Aorta (tissue), 5 donors: ENCODE measurements at places on chromosomes 3 and 15. TPM values are rescaled to one million over a fixed set of nuclear protein-coding genes. Genes with fewer than 3 reads are reported as not detected.
A peak's percentile ranks its signal among the peaks of the same experiment; 100 is the strongest.

GRCh38 chr15:63501256-63502089 lies 2.9 kb upstream of the USP3 start:
- no peaks in the 10 kb centered on the region for H3K36me3 ChIP-seq
- peak; percentile 93 for DNase-seq
- peak overlapping the region; percentile 41 for H3K4me3 ChIP-seq
- H3K4me1 ChIP-seq, result peaks cover 1% of the 10 kb centered on the region
- no peaks in the 10 kb centered on the region for H3K27me3 ChIP-seq

DNA sequence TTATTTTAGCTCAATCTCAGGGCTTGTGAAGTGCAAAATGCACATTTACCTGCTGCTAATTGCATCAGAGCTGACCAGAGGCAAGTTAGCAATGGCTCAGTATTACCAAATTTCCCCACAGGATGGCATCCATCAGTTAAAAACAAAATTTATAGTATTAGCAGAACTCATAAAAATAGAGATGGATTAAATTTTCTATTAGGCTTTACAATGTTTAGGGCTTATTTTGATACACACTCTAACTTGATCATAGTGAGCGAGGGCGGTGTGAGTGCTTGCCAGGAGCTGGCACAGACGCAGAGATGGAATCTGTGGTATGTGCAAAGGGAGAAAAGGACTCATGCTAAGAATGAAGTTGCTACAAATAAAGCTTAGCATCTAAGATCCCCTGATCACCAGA lies 241.0 kb downstream of the NSUN3 start:
- DNase-seq, result peak; percentile 78
- H3K36me3 ChIP-seq, result no peaks in the 10 kb centered on the region
- peaks cover 8% of the 10 kb centered on the region for H3K4me1 ChIP-seq
- no peaks in the 10 kb centered on the region for H3K27me3 ChIP-seq
- no peak overlapping the region for H3K27ac ChIP-seq

DNA sequence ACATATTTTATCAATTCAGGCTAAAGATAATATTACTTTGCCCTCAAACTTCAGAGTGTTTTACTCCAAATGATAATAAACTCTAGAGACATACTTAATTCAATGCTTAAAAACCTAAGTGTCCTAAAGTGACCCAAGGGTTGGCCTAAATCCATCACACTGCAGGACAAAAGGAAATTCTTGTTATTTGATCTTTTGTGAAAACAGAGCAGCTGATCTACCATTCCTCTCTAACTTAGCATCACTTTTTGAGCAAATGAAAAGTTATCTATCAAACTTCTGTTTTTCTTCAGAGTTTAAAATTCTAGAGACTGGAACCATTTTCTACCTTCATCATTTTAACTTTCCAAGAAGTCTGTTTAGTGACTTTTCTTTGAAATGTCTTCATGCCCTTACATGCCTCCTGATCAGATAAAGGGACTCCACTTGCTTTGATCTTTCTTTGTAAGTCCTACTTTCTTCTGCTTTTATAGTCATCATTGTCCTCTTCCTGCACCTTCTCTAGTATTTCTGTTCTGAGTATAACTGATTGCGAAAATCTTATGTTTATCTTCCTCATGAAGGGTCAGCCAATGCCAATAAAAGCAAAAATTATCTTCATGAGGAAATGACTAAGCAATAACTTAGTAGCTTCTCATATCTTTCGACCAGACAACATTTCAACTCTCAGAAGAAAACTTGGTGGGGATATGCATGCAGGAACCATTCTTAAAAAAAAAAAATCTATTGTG lies 378.7 kb upstream of the TGFBR2 start:
- DNase-seq, result no peak
- peaks cover 5% of the 10 kb centered on the region for H3K4me1 ChIP-seq
- no peaks in the 10 kb centered on the region for H3K36me3 ChIP-seq
- H3K27me3 ChIP-seq, result no peaks in the 10 kb centered on the region
- no peak overlapping the region for H3K4me3 ChIP-seq

GRCh38 chr3:120615847-120616609 lies 19.9 kb downstream of the NDUFB4 start:
- no peak overlapping the region for H3K27ac ChIP-seq
- no peaks in the 10 kb centered on the region for H3K27me3 ChIP-seq
- H3K36me3 ChIP-seq, result no peaks in the 10 kb centered on the region
- DNase-seq, result peak; percentile 71
- no peak overlapping the region for H3K4me3 ChIP-seq
- no peaks in the 10 kb centered on the region for H3K4me1 ChIP-seq

- no peaks in the 10 kb centered on the region for H3K4me1 ChIP-seq
- H3K4me3 ChIP-seq, result no peak overlapping the region
- peaks cover 6% of the 10 kb centered on the region for H3K36me3 ChIP-seq
- H3K27ac ChIP-seq, result no peak overlapping the region
- DNase-seq, result no peak
- no peaks in the 10 kb centered on the region for H3K27me3 ChIP-seq
Observed at GRCh38 chr3:120324190-120324589, 25.0 kb downstream of the LRRC58 start.

Gene MAPK6
- 27.1 TPM for total RNA-seq

GRCh38 chr3:193556841-193557240 lies 2.1 kb upstream of the ATP13A4 start:
- DNase-seq, result no peak
- no peaks in the 10 kb centered on the region for H3K36me3 ChIP-seq
- no peak overlapping the region for H3K27ac ChIP-seq
- no peaks in the 10 kb centered on the region for H3K27me3 ChIP-seq
- H3K4me1 ChIP-seq, result no peaks in the 10 kb centered on the region
- H3K4me3 ChIP-seq, result no peak overlapping the region

GRCh38 chr3:187085021-187085666 lies 54.2 kb downstream of the RPL39L start:
- no peaks in the 10 kb centered on the region for H3K27me3 ChIP-seq
- no peak for DNase-seq
- no peaks in the 10 kb centered on the region for H3K36me3 ChIP-seq
- no peak overlapping the region for H3K4me3 ChIP-seq
- H3K4me1 ChIP-seq, result no peaks in the 10 kb centered on the region

- H3K27me3 ChIP-seq, result no peaks in the 10 kb centered on the region
- H3K36me3 ChIP-seq, result no peaks in the 10 kb centered on the region
Observed at GRCh38 chr3:150079029-150079739, 108.5 kb upstream of the PFN2 start.

GRCh38 chr3:10338591-10339353 lies 17.9 kb upstream of the SEC13 start:
- H3K27ac ChIP-seq, result no peak overlapping the region
- no peaks in the 10 kb centered on the region for H3K36me3 ChIP-seq

GRCh38 chr3:107674371-107674770 lies 151.6 kb downstream of the BBX start:
- no peaks in the 10 kb centered on the region for H3K36me3 ChIP-seq
- peaks cover 2% of the 10 kb centered on the region for H3K4me1 ChIP-seq
- H3K27me3 ChIP-seq, result no peaks in the 10 kb centered on the region
- no peak overlapping the region for H3K27ac ChIP-seq
- H3K4me3 ChIP-seq, result no peak overlapping the region
- peak; percentile 71 for DNase-seq

DNA sequence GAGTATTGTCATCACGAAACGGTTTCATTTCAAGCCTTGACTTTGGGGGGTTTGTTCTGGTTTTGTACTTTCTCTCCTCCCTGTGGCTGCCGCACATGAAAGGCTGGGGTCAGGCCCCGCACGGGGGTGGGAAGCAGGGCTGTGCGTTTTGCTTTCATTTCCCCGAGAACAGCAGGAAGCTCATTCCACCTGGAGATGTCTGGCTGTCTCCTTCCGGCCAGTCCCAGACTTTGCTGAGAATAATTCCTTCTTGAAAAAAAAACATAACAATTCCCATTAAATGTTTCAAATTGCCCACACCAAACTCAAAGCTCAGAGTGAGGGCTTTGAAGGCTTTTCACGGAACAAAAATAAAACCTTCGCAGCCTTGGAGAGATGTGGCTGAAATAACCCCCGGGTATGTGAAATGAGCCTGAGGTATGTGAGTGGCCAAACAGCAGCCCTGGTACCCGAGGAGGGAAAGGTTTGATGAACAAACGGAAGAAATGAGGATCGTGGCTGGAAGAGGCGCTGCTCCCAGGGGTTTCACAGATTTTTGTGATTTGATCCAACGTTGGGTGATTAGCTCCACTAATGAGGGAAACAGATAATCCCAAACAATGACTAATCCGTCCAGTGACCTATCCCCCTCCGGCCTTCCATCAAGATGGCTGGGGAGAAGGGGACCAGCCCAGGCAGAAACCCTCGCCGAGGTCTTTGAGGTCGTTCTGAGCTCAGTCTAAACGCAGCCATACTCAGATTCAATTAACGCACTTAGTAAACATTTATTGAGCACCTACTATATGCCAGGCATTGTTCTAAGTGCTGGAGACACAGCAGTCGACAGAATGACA lies 126.9 kb upstream of the MEF2A start:
- no peak overlapping the region for H3K4me3 ChIP-seq
- no peaks in the 10 kb centered on the region for H3K36me3 ChIP-seq
- no peaks in the 10 kb centered on the region for H3K4me1 ChIP-seq
- H3K27ac ChIP-seq, result peak overlapping the region; percentile 90
